ENCODE measurements at places on chromosomes 7 and 10.

GRCh38 chr10:7944215-7944480 lies 110.3 kb upstream of the GATA3 start:
- no peak for DNase-seq

DNA sequence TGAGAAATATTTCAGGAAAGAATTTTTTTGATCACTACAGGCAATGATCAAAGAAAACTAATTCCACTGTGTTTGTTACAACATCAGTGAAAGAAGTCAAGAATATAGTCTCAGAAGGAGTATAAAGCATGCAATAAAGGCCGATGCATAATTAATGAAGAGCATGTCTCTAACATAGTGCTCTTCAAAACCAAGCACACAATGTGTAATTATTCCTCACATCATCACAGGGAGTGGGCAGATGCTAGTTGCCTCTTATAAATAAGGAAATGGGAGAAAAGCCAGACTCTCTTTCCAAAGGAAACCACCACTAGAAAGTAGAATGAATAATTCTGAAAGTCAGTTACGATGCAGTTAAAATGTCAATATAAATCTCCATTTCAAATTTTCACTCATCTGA lies 220.1 kb downstream of the TEX36 start:
- no peak for DNase-seq

GRCh38 chr7:22137026-22137425 lies 191.3 kb upstream of the CDCA7L start:
- DNase-seq, result no peak

GRCh38 chr7:113968713-113969112 lies 49.9 kb upstream of the PPP1R3A start:
- DNase-seq, result no peak

DNA sequence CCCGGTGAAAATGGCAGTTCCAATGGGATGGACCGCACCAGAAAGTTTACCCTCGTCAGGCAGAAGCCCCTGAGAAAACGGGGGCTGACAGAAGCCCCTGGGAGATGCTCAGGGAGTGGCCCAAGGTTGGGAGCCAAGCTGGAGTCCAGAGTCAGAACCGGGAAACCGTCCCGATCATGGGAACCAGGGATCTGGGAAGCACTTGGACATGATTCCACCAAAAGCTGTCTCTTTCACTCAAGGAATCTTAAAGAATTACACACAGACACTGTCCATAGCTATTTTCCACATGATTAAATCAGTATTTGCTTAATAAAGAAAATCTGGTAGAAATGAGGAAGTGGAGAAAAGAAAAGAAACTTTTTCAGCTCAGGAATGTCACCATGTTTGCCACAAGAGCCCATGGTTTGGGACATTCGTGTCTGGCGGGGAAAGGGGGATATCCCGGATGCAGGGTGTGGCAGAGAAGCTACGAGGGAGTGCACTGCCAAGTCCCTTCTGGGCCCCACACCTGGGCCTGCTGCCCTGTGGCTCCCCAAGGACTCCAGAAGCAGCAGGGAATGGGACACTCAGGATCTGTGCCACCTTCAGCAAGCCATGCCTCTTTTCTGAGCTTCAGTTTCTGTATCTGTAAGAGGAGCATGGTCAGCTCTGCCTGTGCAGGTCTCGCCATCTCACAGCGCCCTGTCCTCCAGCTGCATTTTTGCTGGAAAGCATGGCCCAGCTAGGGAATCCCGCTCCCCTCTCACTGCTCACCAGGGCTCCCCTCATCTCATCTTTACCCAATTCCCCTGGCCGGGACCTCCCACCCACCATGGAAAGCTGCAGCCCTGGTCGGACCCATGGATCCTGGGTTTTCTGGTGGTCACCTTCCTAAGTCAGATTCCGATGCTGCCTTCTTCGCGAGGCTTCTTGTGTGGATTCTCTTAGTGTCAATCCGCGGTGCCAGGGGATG lies 225.1 kb upstream of the GRB10 start:
- DNase-seq, result no peak

- no peak for DNase-seq
Observed at GRCh38 chr7:140176122-140176701, 571 bp downstream of the KDM7A start.
